ENCODE measurements at places on chromosomes 7 and 10. TPM values are rescaled to one million over a fixed set of nuclear protein-coding genes. Genes with fewer than 3 reads are reported as not detected.

- no peaks in the 10 kb centered on the region for H3K36me3 ChIP-seq
- no peak overlapping the region for H3K4me3 ChIP-seq
- H3K27me3 ChIP-seq, result peaks cover 2% of the 10 kb centered on the region
- no peaks in the 10 kb centered on the region for H3K4me1 ChIP-seq
- H3K27ac ChIP-seq, result no peak overlapping the region
Measured at GRCh38 chr10:113175756-113176651, 226.0 kb downstream of the TCF7L2 start.

- no peaks in the 10 kb centered on the region for H3K36me3 ChIP-seq
- no peaks in the 10 kb centered on the region for H3K27me3 ChIP-seq
- H3K4me1 ChIP-seq, result peaks cover 84% of the 10 kb centered on the region
- peak overlapping the region; percentile 66 for H3K27ac ChIP-seq
- DNase-seq, result no peak
- peak overlapping the region; percentile 72 for H3K4me3 ChIP-seq
Measured at GRCh38 chr10:110499796-110500514, 2.2 kb downstream of the DUSP5 start.

DNA sequence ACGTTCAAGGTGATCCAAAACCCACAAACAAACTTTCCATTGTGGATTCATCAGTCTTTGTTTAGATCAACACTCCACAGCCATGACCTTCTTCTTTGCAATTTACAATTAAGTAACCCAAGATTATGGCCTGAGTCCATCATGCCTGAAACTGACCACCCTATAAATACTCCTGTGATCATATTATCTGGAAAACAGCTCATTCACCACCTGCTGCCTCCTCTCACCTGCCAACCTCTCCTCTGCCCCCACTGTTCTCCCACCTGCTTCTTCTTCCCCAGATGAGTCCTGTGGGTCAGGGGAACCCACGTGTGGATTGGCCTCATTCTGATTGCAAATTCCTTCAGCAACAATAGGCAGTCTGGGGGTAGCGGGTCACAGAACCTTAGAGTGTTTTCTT is 81.4 kb downstream of the ABLIM1 start:
- H3K4me3 ChIP-seq, result no peak overlapping the region
- no peaks in the 10 kb centered on the region for H3K27me3 ChIP-seq
- no peak overlapping the region for H3K27ac ChIP-seq
- DNase-seq, result no peak
- no peaks in the 10 kb centered on the region for H3K4me1 ChIP-seq
- H3K36me3 ChIP-seq, result peaks cover 6% of the 10 kb centered on the region

The PDLIM1 gene
- 7.3 TPM for total RNA-seq

DNA sequence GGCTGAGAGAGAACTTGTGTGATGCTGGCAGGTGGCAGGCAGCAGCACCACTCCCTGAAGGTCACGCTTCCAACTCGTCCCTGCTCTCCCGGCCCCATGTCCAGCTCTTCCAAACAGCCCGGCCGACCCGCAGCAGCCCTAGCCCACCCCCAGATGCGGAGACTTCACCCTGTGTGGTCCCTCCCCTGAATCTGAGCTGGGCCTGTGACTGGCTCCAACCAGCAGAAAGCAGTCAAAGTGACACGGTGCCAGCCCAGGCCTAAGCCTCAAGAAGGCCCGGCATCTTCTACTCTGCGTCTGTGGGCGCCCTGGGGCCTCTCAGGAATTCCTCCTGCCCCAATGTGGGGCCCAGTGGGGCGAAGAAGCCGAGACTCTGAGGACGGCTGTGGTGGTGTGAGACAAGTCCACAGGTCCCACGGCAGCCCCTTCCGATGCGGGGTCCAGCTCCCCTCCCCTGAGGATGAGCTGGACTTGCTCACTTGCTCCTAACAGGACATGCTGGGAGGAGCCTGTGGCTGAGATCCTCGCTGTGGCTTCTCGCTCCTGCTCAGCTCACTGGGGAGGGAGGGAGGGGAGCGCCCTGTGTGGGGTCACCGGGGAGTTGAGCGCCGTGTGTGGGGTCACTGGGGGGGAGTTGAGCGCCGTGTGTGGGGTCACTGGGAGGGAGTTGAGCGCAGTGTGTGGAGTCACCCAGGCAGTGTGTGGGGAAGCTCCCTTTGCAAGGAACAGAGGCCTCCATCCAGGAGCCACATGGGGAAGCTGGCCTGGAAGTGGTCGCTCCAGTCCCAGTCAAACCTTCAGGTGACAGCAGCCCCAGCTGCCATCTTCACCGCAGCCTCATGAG is 9.5 kb downstream of the STK32C start:
- no peak overlapping the region for H3K4me3 ChIP-seq
- no peaks in the 10 kb centered on the region for H3K27me3 ChIP-seq
- H3K4me1 ChIP-seq, result no peaks in the 10 kb centered on the region
- H3K27ac ChIP-seq, result no peak overlapping the region

GRCh38 chr7:114922026-114922651 is at the start of gene MDFIC:
Gene MDFIC (plus strand): TSS chr7:114922094. CDS start chr7:114923034, 940 bp downstream.
- no peaks in the 10 kb centered on the region for H3K27me3 ChIP-seq
- peaks cover 40% of the 10 kb centered on the region for H3K4me1 ChIP-seq
- DNase-seq, result peak; percentile 69

The NUPR2 gene
- total RNA-seq, result not detected

The KLLN gene
- 0.54 TPM for total RNA-seq

GRCh38 chr10:21740989-21741388 is 207.0 kb downstream of the MLLT10 start:
- DNase-seq, result peak; percentile 69
- no peaks in the 10 kb centered on the region for H3K27me3 ChIP-seq
- H3K4me3 ChIP-seq, result peak overlapping the region; percentile 60

DNA sequence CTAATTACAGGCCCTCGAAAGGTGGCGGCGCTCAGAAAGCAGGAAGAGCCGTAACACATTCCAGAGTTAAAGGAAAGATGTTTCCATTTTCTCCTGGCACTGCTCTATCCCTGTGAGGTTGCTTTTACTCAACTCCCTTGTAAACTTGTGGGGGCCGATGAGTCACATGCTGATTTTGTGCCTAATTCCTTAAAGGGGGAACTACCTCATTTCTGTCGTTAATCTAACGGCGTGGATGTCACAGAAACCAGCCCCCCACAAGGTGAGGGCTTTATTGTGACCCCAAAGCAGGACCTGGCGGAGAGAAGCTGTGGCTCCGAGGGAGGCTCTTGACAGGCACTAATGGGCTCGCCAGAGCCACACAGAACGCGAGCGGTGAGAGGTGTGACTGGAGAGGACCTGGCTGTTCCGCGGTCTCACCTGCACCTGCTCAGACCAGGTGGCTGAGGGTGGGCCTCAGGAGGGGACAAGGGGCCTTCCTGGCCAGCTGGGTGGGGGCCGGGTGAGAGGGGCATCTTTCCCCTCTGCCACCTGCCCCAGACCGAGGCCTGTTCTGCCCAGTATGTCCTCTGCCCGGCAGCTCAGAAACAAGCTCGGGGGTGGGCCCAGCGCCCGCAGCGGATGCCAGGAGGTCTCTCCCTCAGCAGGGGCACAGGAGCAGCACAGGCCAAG is 50.9 kb downstream of the CALML3 start:
- no peak overlapping the region for H3K4me3 ChIP-seq
- DNase-seq, result no peak
- no peaks in the 10 kb centered on the region for H3K27me3 ChIP-seq
- no peak overlapping the region for H3K27ac ChIP-seq
- no peaks in the 10 kb centered on the region for H3K36me3 ChIP-seq

- DNase-seq, result no peak
- no peaks in the 10 kb centered on the region for H3K4me1 ChIP-seq
- no peak overlapping the region for H3K4me3 ChIP-seq
- no peaks in the 10 kb centered on the region for H3K27me3 ChIP-seq
Measured at GRCh38 chr7:102454468-102454867, 10.2 kb downstream of the ALKBH4 start.

DNA sequence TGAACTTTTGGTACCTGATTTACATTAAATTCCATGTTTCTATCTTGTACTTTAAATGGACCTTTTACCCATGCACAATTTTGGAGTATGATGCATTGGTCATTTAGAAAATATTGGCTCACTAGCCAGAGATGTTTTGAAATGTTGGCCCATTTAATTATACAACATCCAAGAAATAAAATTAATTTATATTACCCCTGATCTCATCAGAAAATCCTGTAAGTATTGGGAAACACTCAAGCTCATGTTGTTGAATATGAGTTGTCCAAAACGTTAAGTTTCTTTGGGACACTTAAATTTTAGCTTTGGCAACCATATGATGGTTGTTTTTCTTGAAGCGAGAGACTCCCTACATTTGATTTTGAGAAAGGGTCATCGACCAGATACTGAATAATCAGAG is 492.7 kb downstream of the RPS24 start:
- no peaks in the 10 kb centered on the region for H3K36me3 ChIP-seq
- H3K4me1 ChIP-seq, result no peaks in the 10 kb centered on the region
- no peak overlapping the region for H3K4me3 ChIP-seq
- no peak overlapping the region for H3K27ac ChIP-seq
- no peaks in the 10 kb centered on the region for H3K27me3 ChIP-seq

GRCh38 chr7:99422625-99423024 is 13.9 kb downstream of the BUD31 start:
- peaks cover 52% of the 10 kb centered on the region for H3K36me3 ChIP-seq
- no peak overlapping the region for H3K27ac ChIP-seq
- DNase-seq, result no peak
- no peaks in the 10 kb centered on the region for H3K27me3 ChIP-seq
- no peak overlapping the region for H3K4me3 ChIP-seq

DNA sequence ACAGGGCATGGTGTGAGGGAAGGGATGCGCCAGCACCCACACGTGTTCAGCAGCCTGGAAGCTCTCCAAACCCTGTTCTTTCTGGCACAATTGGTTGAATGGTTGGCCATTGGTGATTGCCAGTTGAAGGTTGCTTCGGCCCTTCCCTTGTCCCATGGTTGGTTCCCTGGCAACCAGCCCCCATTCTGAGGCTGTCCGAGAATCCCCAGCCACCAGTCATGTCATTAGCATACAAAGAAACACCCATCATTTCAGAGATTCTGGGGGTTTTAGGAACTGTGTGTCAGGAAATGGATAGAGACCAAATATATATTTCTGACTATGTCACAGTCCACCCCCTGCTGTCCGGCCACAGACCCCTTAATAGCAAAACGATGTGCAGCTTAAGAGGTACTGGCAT is 21.8 kb downstream of the FKBP6 start:
- H3K4me1 ChIP-seq, result no peaks in the 10 kb centered on the region
- no peaks in the 10 kb centered on the region for H3K27me3 ChIP-seq
- no peak overlapping the region for H3K4me3 ChIP-seq
- DNase-seq, result no peak
- no peak overlapping the region for H3K27ac ChIP-seq

GRCh38 chr10:96390460-96390864 is 31.7 kb upstream of the OPALIN start:
- no peaks in the 10 kb centered on the region for H3K36me3 ChIP-seq
- no peak overlapping the region for H3K27ac ChIP-seq
- no peak for DNase-seq
- no peak overlapping the region for H3K4me3 ChIP-seq
- H3K27me3 ChIP-seq, result peaks cover 3% of the 10 kb centered on the region

DNA sequence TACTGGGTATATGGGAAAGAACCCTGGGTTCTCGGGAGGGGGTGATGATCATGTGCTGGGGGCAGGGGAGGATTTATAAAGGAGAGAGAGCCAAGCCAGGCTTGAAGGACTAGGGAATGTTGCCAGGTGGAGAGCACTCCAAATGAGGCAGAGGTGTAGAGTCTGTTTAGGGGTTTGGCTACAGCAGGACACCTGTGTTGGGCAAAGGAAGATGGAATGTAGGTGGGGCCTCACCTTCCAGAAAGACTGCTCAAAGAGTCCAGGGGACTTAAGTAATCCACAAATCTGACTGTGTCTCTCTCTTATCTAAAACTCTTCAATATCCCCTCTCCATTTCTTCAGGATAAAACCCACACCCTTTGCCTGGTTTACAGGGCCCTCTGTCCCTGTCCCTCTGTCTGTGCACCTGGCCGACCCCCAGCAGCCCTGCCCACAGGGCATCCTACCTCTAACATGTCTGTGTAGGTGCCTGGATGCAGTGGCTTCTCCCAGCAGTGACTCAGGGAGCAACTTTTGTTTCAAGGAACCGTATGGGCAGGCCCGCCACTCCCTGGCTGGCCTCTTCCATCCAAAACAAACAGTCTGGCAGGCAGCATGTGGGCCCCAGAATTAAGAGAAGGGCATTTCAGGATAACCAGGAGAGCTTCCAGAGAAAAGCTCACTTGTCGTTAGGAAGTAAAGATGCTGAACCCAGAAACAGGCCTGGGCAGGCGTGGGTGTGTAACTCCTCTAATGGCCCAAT is 10.6 kb upstream of the PLEKHA1 start:
- H3K27ac ChIP-seq, result no peak overlapping the region
- no peak overlapping the region for H3K4me3 ChIP-seq
- no peaks in the 10 kb centered on the region for H3K36me3 ChIP-seq
- DNase-seq, result no peak
- no peaks in the 10 kb centered on the region for H3K4me1 ChIP-seq

GRCh38 chr10:33494694-33495265 is 160.3 kb upstream of the NRP1 start:
- no peak for DNase-seq
- H3K27me3 ChIP-seq, result no peaks in the 10 kb centered on the region
- no peaks in the 10 kb centered on the region for H3K36me3 ChIP-seq
- H3K27ac ChIP-seq, result no peak overlapping the region

GRCh38 chr7:130272381-130273080 is 5.9 kb downstream of the CPA2 start:
- no peak overlapping the region for H3K27ac ChIP-seq
- no peaks in the 10 kb centered on the region for H3K4me1 ChIP-seq
- H3K27me3 ChIP-seq, result peaks cover 13% of the 10 kb centered on the region
- no peak for DNase-seq
- H3K36me3 ChIP-seq, result no peaks in the 10 kb centered on the region
- H3K4me3 ChIP-seq, result no peak overlapping the region

DNA sequence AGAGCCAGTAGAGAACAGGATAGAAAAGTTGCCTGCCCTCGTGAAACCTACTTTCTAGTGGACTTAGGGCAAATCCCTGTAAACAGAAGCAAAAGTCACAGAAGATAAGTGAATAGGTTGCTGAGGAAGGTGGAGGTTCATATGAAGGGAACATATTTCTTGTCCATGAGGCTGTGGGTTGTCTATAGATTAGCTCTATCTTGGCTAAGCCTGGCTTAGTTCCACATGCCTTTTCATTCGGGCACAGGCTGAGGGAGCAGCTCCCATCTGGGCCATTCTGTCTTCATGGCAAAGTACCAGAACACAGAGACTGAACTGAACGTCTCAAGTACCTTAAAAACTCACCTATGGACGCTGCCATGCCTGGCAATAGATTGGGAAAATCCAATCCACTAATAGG is 45.3 kb downstream of the BZW2 start:
- no peaks in the 10 kb centered on the region for H3K27me3 ChIP-seq
- H3K36me3 ChIP-seq, result peaks cover 42% of the 10 kb centered on the region
- H3K27ac ChIP-seq, result no peak overlapping the region
- DNase-seq, result no peak
- H3K4me1 ChIP-seq, result no peaks in the 10 kb centered on the region
- no peak overlapping the region for H3K4me3 ChIP-seq
